Gastroesophageal sphincter (tissue), 4 donors: ENCODE measurements at places on chromosomes 2 and 18. TPM values are rescaled to one million over a fixed set of nuclear protein-coding genes. Genes with fewer than 3 reads are reported as not detected.

DNA sequence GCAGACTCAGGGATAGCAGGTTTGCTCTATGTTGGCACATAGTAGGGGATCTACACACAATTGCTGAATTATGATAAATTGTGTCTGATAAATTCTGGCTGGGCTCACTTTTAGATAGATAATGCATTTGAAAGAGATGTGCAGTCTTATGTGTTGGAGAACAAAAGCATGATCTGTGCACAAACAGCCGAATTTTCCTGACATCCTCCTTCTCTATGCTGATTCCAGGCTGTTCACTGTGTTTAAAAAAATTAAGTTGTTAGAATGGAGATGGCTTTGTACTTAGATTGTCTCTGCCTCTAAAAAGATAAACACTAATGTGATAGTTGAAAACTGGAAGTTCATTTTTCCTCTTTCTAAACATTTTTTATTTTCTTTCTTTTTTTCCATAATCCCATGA is 2.1 kb downstream of the CERS6 start:
- ATAC-seq, result no peak

DNA sequence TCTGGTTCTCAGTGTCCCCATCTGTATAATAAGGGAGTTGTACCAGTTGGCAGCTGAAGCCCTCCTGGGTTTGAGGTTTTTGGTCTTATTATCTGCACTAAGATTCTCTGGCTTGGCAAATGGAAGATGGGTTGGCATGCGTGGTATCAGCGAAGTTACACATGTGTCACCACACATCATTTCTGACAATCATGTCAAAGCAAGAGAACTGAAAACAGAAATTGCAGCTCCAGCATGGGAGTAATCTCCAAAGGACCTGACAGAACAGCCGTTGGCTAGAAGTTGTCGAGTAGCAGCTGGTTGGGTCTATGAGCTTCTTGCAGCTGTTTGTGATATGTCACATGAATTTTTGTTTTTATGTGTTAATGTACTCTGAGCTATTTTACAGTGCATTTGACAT is 317.4 kb downstream of the SLC4A3 start:
- ATAC-seq, result no peak

DNA sequence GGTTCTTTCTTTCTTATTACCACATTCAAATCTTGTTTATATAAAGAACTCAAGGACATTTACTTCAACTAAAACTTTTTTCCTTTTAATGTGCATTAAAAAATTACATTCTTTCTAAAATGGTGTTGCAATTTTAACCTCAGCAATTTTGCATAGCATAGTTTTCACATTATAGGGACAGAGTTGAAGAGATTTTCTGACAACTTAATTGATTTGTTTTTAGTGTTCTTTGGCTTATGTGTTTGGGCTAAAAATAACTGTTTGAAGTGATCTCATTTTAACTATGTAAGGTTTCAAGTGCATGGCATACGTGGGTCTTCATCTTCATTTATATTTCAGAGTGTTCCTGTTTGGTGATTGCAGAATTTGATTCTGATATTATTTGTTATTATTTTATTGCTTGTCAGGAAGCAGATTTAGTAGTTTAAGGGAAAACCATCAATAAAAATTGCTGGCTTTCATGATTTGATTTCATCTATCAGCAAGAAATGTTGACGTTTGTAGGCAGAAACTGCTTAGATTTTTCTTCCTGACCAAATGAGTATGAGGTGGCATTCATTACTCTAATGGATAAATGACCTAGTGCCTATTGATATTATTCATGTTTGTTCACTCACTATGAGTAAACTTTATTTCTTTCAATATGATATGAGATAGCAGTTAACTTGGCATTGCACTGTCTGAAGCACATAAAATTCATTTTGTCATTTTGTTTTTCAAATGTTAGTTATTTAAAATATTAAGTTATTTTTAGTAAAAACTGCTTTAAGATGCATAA is 398.4 kb downstream of the NUP35 start:
- ATAC-seq, result no peak

PRKAG3 gene
- not detected for total RNA-seq
